Activated effector memory CD4-positive, alpha-beta T cell treated with Interleukin-2 at 50 U/mL for 16 hours (primary cell): ENCODE measurements at places on chromosomes 2 and 18.

- DNase-seq = no peak
These were observed 26.5 kb downstream of the SLC4A5 start for GRCh38 chr2:74316627-74317295.

- no peak for DNase-seq
These were observed 577.4 kb downstream of the METTL4 start for GRCh38 chr18:1993866-1994265.

- no peak for DNase-seq
These were observed 35.5 kb downstream of the KCNE4 start for GRCh38 chr2:223087466-223087865.

- DNase-seq = no peak
These were observed 155.4 kb downstream of the THSD7B start for GRCh38 chr2:136920652-136921333.

DNA sequence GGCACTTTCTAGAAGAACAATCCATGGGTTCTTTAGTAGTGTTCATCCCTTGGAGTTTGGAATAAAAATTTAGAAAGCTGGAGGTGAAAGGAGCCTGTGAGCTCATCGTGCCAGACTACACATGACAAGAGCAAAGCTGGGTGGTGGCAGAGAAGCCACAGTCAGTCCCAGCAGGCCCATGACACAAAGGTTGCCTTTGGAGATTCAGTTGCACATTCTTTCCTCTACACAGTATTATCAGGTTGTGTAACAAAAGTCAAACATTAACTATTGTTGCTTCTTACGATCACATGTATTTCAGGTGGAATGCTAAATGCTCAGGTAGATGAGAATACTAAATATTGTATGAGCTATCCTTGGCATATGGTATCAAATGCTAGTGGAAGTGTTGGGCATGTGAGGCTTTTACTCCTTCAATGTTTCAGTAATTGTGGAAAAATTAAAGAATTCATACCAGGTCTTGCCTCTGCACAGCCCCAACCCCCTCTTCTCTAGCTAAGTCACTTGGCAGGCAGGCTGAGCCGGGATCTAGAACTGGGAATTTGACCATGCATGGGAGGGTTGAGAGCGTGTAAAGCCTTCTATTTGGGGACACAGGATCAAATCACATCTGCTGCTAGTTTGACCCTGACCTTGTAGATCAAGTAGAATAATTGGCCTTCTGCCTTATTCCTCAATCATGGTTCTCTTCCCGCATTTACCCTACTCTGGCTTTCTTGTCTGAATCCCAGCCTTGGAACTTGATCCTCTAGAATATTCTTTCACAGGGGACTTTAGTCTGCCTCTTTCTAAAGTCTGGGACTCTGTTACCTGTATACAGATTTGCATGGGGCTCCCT lies 230.9 kb downstream of the GCA start:
- no peak for DNase-seq

DNA sequence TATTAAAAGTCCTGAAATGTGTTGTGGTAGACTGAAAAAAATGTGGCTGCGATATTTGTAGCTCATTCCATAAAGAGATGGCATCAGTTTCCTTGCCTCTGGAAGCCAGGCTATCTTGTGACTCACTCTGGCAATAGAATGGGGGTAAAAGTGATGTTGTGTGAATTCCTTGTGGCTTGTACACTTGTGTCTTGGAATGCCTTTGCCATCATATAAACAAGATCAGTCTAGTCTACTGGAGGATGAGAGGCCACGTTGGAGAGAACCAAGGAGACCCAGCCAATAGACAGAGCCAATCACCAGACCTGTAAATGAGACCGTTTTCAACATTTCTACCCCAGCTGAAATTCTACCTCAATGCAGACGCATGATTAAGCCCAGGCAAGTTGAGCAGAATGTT lies 254.1 kb downstream of the TRIB2 start:
- DNase-seq = no peak

GRCh38 chr2:71772510-71773172 lies 319.3 kb downstream of the DYSF start:
- DNase-seq = no peak

DNA sequence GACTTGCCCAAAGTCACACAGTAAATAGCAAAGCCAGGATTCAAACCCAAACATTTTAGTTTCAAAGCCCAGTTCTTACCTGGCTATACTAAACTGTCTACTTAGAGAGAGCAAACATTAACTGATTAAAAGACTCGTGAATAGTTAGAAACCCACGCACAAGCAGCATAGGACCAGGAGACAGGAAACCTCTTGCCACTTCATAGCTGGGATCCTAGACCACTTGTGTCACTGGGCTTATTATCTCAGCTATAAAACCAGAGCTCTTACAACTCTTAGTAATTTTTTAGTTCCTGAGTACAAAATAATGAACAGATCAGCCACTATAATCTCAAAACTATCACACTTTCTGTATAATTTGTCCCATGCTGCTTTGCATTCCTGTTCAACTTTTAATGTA lies 2.4 kb upstream of the AAK1 start:
- DNase-seq = no peak

GRCh38 chr2:207317378-207317984 lies 151.7 kb upstream of the KLF7 start:
- no peak for DNase-seq

GRCh38 chr2:211187602-211188001 lies 631.2 kb downstream of the CPS1 start:
- no peak for DNase-seq

DNA sequence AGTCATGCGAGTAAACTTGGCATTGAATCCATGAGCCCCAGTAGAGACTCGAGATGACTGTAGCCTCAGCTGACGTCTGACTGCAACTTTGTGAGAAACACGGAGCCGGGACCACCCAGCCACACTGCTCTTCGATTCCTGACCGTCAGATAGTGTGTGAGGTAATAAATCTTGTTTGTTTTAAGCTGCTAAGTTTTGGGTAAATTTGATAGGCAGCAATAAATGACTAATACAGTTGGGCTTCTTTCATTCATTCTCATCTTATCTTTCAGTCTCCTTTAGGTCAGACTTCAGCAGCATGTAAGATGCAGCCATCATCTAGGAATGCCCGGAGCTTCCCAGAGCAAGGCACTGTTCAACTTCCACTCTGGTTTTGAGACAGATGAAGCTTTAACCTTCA lies 8.0 kb upstream of the KLHL29 start:
- no peak for DNase-seq

DNA sequence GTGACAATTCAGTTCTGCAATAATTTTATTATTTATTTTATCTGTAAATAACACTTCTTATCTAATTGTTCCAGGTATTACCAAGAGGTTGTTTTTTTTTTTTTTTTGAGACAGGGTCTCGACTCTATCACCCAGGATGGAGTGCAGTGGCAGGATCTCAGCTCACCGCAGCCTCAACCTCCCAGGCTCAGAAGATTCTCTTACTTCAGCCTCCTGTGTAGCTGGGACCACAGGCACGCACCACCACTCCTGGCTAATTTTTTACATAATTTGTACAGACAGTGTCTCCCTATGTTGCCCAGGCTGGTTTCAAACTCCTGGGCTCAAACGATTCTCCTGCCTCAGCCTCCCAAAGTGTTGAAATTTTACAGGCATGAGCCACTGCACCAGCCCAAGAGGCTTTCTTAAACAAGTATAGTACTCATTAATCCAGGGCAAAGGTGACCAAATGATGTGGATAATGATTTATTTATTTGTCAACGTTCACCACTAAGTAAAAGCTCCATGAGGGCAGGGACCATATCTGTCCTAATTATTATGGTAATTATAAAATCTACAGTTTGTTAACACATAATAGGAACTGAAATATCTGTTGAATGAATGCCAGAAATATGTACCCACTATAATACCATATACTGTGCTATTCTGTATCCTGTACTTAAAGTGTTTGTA lies 12.0 kb downstream of the STK17B start:
- DNase-seq = no peak

DNA sequence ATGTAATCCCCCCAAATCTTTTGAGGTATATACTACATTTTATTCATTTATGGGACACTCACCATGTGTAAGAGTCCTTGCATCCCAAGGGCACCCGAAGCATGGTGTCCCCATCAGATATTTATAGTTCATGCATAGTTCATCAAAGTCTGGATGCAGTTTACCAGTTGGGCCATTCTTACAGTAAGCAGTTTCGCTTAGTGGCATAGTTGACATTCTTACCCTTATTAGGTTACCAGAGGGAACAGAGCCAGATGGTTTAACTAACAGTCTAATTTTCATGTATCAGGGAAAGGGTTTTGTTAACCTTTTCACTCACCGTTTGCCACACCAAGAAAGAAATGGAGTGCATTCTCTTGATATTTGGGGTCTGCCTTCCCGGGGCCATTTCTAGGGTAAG lies 7.1 kb downstream of the ZNF407 start:
- no peak for DNase-seq

GRCh38 chr2:42648796-42649195 lies 80.4 kb downstream of the MTA3 start:
- DNase-seq = no peak

DNA sequence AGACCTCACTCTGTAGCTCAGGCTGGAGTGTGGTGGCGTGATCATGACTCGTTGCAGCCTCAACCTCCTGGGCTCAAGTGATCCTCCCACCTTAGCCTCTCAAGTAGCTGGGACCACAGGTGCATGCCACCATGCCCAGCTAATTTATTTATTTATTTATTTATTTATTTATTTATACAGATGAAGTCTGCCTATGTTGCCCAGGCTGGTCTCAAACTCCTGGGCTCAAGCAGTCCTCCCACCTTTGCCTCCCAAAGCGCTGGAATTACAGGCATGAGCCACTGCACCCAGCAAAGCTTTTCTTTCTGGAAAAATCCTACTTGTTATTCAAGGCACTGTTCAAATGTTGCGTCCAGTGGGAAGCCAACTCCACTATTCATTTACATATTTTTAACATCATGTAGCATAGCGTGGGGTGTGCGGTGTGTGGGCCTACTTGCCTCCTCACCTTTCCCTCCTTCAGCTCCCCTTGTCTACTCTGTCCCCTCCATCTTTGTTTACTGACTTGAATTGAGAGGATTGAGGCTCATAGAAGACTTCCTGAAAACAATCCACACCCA lies 6.8 kb upstream of the RHOB start:
- no peak for DNase-seq

DNA sequence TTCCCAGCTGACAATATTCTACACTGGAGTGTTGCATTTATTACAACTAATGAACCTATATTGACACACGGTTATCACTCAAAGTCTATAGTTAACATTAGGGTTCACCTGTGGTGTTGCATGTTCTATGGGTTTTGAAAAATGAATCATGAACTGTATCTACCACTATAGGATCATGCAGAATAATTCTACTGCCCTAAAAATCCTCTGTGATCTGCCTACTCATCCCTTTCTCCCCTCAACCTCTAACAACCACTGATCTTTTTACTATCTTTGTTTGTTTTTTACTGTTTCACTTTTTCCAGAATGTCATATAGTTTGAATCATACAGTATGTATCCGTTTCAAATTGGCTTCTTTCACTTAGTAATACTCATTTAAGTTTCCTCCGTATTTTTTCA lies 47.6 kb upstream of the TCF7L1 start:
- DNase-seq = no peak

GRCh38 chr2:20094142-20094755 lies 42.8 kb upstream of the LAPTM4A start:
- no peak for DNase-seq

- DNase-seq = no peak
These were observed 20.5 kb downstream of the FHL2 start for GRCh38 chr2:105378276-105378840.

- DNase-seq = no peak
These were observed 170.3 kb upstream of the CXCR4 start for GRCh38 chr2:136288249-136288648.

DNA sequence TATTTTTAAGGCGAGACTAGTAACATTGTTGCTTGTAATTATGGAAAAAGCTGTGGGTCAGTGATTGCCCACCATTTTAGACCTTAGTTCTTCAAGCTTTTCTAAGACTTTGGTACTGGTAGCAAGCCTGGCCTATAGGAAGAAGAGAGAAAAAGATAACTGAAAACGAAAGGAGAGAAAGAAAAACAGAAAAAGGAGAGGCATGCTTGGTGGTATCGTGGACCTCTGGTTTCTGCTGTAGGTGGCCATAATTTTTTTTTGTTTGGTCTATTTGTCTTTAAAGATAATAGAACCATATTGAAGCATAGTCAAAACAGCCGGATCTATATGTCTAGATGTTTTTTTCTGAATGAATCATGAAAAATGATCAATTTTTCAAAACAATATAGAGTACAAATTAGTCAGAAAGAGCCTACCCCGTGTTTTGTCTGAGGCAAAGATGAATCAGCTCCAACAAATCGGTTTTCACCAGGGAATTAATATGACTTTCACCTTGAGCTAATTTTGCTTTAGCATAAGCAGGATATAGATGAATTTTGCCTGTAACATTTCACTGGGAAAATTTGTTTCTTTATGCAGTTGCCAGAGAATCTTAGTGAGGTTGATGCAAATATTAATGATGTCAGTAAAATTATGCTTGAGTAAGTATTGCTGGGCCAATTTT lies 45.7 kb downstream of the CCDC85A start:
- DNase-seq = no peak

DNA sequence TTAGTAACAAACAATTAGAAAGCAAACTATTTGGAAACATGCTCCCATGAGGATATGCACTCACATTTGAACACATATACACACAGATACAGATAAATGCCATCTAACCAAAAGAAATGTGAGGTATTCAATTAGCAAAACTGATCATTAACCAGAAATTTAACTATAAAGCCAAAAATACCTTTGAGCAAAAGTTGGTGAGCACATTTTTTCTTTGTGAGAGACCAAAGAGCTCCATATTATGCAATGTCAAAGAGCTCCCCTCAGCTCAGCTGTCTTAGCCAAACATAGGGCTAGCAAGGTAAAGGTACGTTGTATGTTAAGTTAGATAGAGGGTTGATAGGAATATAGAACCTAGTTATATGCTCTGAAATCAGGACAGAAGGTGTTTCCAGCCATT lies 43.8 kb downstream of the CYBRD1 start:
- no peak for DNase-seq

GRCh38 chr2:201127570-201127969 lies 11.6 kb downstream of the CFLAR start:
- peak; percentile 24 for DNase-seq

- no peak for DNase-seq
These were observed 150.4 kb downstream of the NR4A2 start for GRCh38 chr2:156182132-156182531.

GRCh38 chr2:223232896-223233295 lies 180.9 kb downstream of the KCNE4 start:
- DNase-seq = no peak

- DNase-seq = no peak
These were observed 18.0 kb upstream of the AP1S3 start for GRCh38 chr2:223855426-223855825.

- no peak for DNase-seq
These were observed 78.7 kb upstream of the RGPD5 start for GRCh38 chr2:109715313-109715805.

- no peak for DNase-seq
These were observed 60.0 kb downstream of the RBMS1 start for GRCh38 chr2:160433466-160434140.

- DNase-seq = no peak
These were observed 199.1 kb upstream of the UBE2E3 start for GRCh38 chr2:180781276-180781675.
